A549 treated with Hydrocortisone at 1 μM for 4 hours (cell line): ENCODE measurements at places on chromosomes 6 and 20. TPM values are rescaled to one million over a fixed set of nuclear protein-coding genes. Genes with fewer than 3 reads are reported as not detected.

The DOK5 gene
- 0.06 TPM in 1 of 5 replicates, not detected in the others for total RNA-seq

The MLN gene
- not detected in 5 replicates for total RNA-seq

The OXT gene
- not detected in 5 replicates for total RNA-seq

The SPATS1 gene
- not detected in 5 replicates for total RNA-seq

The FGD2 gene
- total RNA-seq, result 0.03 TPM in 1 of 5 replicates, not detected in the others

The RIPOR2 gene
- 0.37 to 0.73 TPM (median 0.43 TPM) in 5 replicates for total RNA-seq

The PROKR2 gene
- not detected in 5 replicates for total RNA-seq

The BTN2A1 gene
- total RNA-seq, result 16.0 to 28.0 TPM (median 20.9 TPM) in 5 replicates

The PACRG gene
- total RNA-seq, result 0.09 TPM in 1 of 5 replicates, not detected in the others

The EEF1A2 gene
- total RNA-seq, result 142 to 176 TPM (median 148 TPM) in 5 replicates

The SLC17A1 gene
- not detected in 5 replicates for total RNA-seq

The PTK6 gene
- 2.7 to 3.6 TPM (median 2.9 TPM) in 5 replicates for total RNA-seq

The ARG1 gene
- not detected in 5 replicates for total RNA-seq

The TFAP2D gene
- total RNA-seq, result not detected in 5 replicates

The PSORS1C1 gene
- 3.2 to 6.3 TPM (median 4.4 TPM) in 5 replicates for total RNA-seq

The COL10A1 gene
- 0.03 TPM in 1 of 5 replicates, not detected in the others for total RNA-seq

The FOXS1 gene
- total RNA-seq, result 0.20 to 0.42 TPM (median 0.39 TPM) in 5 replicates
